ENCODE measurements at places on chromosomes 11 and 22. TPM values are rescaled to one million over a fixed set of nuclear protein-coding genes. Genes with fewer than 3 reads are reported as not detected.
A peak's percentile ranks its signal among the peaks of the same experiment; 100 is the strongest.

DNA sequence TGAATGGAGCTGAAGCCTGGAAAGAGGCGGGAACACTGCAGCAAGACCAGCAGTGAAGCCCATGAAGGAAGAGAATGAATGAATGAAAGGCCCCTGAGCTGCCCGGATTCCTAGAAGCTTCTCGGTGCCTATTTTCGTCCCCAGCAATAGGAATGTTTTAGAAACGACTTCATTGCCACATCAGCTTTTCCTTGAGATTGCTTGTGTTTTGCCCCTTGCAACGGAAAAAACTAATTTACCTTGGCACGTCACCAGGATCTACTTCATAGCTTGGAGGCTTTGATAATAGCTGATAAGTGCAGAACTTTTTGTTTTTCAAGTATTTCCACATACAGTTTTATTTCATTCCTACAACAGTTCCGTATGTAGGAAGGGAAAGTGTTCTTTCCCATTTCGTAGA, 248.9 kb upstream of the NARS2 start:
- DNase-seq = no peak

- DNase-seq = peak; percentile 86
These were observed 32.3 kb downstream of the NEAT1 start for GRCh38 chr11:65454696-65455456.

GRCh38 chr11:95346265-95346664, 115.3 kb upstream of the SESN3 start:
- no peak for DNase-seq

The MFRP gene
- polyA plus RNA-seq = not detected

The DUSP8 gene
- polyA plus RNA-seq = 0.06 TPM

The FOLR2 gene
- 67.1 TPM for polyA plus RNA-seq

DNA sequence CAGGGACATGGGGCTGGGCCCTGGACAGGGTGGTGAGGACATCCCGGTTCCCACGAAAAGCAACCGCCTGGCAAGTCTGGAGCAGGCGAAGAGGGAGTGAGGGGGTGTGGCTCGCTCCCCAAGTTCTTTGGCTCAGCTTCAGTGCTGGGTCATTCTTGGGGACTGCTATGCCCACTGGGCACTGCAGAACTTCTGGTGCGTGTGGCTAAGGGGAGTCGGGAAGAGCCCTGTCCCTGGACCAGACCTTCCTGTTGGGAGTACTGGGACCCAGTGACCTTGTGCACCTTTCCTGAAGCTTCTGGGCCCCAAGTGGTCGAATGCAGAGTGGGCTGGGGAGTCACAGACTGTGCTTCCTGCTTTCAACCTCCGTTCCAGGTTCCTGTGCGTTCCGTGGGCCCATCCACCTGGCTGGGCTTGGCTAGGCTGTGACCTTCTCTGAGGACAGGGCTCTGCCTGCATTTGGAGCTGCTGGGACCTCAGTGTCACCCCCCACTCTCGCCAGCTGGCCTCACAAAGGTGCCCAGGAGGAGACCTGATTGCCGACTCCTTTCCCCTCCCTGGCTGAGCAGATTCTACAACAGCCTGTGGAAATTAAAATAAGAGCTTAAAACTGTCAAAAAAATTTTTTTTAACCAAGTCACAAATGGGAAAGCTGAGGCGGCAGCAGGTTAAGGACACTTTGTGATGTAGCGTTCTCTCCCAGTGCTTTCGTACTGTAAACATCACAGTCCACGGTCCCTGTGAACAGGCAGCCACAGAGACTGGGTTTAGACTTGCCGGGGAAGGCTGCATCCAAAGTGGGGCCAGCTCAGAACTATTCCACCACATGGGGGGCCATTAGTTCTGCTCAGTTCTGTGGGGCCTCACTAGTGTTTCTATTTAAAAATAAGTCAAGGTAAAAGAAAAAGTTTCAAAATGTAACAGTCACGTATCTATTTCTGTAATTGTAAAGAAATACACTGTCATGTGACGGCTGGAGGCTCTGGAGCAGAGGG, 63.8 kb upstream of the WNT7B start:
- DNase-seq = no peak

GRCh38 chr11:47980907-47981621, 705 bp downstream of the PTPRJ start:
- no peak for DNase-seq

DNA sequence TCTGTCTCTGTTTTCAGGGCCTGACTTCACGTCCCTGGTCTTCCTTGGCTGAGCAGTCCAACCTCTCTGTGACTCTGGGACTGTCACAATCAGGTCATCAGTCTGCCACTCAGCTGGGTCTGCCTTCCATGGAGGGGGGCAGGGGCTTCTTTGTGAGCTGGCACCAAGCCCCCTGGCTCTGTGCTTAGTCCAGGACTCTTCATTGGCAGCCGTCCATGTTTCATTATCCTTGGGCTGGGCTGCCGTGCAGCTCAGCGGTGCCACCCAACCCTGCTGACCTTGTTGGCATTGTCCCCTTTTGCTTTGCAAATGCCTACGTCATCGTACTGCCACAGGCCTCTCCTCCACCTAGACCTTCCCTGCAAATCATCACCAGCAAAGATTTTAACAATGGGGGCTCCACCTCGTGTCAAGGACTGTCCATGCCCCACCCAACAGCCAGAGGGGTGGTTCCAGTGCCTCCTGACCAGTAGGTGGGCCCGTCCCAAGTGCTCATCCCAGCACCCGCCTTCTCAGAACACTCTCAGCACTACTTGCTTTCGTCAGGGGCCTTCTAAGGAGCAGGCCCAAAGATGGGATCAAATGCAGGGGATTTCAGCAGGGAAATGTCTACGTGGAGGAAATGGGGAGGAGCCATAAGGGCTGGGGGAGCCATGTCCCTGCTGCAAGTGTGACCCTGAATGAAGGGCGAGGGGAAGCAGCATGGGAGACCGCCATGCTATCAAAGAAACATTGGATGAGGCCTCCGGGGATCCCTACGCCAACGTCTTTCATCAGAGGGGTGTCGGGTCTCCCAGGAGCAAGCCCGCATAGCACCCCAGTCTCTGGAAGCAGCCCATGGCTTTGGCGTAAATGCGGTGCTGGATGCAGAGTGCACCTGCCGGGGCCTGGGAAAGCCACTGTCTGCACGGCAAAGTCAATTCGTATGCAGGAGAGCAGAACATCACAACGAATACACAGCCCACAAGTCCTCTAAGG, 18.2 kb downstream of the KRTAP5-6 start:
- DNase-seq = no peak

DNA sequence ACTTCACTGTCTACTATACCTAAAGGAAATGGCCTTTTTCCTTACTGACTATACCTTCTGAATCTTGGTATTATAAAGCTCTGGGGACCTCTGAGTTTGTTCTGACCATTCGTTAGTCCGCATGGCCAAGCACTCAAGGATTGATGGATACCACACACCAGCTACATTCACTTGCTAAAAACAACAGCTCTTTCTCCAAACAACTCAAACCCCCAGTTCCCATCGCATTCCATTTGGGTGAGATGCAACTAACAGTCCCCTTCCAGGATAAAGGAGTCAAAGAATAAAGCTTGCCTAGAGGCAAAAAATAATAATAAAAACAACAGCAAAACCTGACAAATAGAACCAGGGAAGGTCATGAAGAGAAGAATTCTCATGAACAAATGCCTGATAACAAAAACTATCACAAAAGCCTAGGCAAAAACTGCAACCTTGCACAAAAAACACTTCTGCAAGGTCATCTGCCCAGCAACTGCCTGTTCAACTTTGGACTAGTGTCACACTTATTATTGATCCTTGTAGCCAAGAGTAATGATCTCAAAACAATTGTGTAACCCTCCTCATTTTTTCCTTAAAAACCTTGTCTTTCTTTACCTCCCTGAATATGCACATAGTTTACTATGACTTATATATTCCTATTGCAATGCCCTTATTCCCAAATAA, 139.0 kb upstream of the GUCY1A2 start:
- no peak for DNase-seq

- DNase-seq = no peak
These were observed 21.0 kb downstream of the LDLRAD3 start for GRCh38 chr11:35964841-35965240.

GRCh38 chr11:41803895-41804294, 344.4 kb upstream of the LRRC4C start:
- no peak for DNase-seq

The NECTIN1 gene
- polyA plus RNA-seq = 0.53 TPM

The NXPE1 gene
- polyA plus RNA-seq = not detected

GRCh38 chr22:26916236-26916635, 258.8 kb downstream of the MIAT start:
- DNase-seq = no peak
